ENCODE measurements at places on chromosomes 11 and 22. TPM values are rescaled to one million over a fixed set of nuclear protein-coding genes. Genes with fewer than 3 reads are reported as not detected.

ABCC8 gene
- total RNA-seq = 2.6 TPM

DNA sequence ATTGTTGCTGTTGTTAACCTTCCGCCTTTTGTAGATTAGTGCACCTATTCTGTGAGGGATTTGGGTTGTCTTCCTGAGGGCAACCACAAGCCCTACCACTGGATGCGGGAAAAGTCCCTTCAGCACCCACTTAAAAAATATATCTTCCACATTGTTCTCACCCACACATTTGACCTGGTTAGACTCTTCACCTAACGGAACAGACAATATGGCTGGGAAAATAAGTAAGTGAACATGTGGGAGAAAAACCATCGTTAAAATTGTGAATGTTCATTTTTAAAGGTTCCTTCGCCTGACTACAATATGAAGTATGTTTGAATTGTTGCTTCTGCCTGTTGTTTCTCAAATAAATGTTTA lies 72.0 kb upstream of the MPEG1 start:
- H3K4me1 ChIP-seq = no peaks in the 10 kb centered on the region
- DNase-seq = no peak
- H3K4me3 ChIP-seq = no peak overlapping the region
- H3K36me3 ChIP-seq = no peaks in the 10 kb centered on the region
- H3K27ac ChIP-seq = no peak overlapping the region

DNA sequence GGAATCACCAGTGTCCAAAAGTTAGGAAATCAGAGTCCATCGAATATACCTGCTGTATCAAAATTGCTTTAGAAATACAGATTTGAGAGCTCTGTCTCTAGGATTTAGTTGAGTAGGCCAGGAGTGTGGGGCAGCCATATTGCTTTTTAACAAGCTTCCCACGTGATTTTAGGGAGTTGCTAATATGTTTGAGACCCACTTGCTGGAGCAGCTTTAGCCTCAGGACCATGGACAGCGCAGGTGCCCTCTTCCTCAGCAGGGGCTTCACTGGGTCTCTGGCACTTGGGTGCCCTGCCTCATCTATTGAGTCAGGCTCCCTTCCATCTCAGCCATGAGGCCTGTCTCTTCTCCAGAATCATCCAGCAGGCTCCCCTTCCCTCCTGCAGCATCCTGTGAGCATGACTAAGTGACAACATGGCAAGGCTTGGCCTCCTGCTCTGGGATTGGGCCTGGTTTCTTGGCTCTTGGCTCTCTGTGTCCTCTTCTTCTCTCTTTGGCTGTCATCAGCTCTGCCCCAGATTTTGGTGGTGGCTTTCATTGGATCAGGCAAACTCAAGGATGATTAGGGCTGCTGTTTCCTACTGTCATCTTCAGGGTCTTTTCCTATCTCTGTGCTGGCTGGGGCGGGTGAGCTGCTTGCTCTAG lies 70.0 kb downstream of the SGSM1 start:
- H3K4me3 ChIP-seq = no peak overlapping the region
- H3K27me3 ChIP-seq = no peaks in the 10 kb centered on the region
- no peaks in the 10 kb centered on the region for H3K4me1 ChIP-seq
- no peaks in the 10 kb centered on the region for H3K36me3 ChIP-seq
- peak; percentile 38 for DNase-seq

OR8K3 gene
- total RNA-seq = not detected

DNA sequence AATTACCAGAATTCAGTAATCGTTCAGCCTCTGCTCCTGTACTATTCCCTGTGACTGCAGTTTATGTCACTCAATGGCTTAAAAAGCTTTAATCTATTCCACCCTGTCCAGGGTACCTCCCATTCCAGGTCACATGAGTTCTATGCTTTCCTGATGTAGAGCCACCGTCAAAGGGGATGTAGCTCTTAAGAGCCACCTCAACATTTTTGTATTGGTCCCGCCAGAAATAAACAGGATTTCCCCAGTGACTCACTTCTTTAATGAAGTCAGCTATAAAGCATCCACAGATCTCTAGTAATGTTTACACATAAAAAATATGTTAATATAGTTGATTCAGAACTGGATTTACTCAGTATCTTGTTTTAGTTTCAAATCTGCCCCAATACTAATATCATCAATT lies 1.3 kb upstream of the OR8D1 start:
- no peak for DNase-seq
- no peaks in the 10 kb centered on the region for H3K4me1 ChIP-seq
- no peaks in the 10 kb centered on the region for H3K27me3 ChIP-seq

All from H1 (cell line).